ENCODE measurements at places on chromosomes 5 and 9.

- DNase-seq: no peak
These were observed 40.2 kb upstream of the AGXT2 start for GRCh38 chr5:35087991-35088390.

DNA sequence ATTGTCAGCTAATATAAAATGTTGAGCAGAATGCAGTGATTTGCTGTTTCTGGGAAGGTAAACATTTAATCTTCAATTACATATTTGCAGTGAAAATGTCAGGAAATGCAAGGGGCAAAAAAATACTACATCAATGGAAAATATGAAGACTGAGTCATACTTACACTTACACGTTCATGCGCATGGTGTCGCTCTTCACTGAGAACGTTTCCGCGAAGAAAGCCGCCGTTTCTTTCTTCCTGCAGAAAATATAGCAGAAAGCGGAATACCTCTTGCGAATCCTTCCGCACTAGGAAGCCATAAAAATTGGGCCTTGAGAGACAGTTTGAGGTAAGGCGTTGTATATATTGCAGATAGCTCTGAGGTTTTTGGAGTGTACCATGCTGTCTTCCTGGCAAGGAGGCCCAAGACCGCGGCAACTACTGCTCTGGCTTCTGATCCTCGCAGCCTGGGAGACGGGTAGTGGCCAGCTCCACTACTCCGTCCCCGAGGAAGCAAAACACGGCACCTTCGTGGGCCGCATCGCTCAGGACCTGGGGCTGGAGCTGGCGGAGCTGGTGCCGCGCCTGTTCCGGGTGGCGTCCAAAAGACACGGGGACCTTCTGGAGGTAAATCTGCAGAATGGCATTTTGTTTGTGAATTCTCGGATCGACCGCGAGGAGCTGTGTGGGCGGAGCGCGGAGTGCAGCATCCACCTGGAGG lies at the start of gene PCDHA13:
Gene PCDHA13 (plus strand): TSS at position 236 of the 702 bp plus-strand sequence. CDS start 145 bp downstream, at position 381.
- DNase-seq: no peak

DNA sequence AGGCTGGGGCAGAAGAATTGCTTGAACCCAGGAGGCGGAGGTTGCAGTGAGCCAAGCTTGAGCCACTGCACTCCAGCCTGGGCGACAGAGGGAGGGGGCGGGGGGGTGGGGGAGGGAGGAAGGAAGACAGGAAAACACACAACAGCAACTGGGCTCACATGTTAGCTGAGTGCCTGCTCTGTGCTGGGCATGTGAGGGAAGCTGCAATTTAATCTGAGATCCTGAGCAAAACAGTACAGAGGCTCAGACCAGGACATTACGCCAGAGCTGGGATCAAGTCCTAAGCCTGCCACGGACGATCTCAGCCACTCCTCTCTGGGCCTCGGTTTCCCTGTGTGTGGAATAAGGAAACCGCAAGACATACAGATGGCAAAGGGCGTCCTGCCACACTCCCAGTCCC lies 119.1 kb downstream of the VAV2 start:
- DNase-seq: no peak

GRCh38 chr5:144467792-144468191 lies 297.1 kb downstream of the KCTD16 start:
- DNase-seq: no peak

GRCh38 chr5:170307575-170308465 lies 10.2 kb upstream of the LCP2 start:
- DNase-seq: no peak

- peak; percentile 2 for DNase-seq
These were observed 70.8 kb upstream of the CDKN2B start for GRCh38 chr9:22079873-22080341.

- no peak for DNase-seq
These were observed 341.6 kb upstream of the PIK3R1 start for GRCh38 chr5:67873935-67874334.

DNA sequence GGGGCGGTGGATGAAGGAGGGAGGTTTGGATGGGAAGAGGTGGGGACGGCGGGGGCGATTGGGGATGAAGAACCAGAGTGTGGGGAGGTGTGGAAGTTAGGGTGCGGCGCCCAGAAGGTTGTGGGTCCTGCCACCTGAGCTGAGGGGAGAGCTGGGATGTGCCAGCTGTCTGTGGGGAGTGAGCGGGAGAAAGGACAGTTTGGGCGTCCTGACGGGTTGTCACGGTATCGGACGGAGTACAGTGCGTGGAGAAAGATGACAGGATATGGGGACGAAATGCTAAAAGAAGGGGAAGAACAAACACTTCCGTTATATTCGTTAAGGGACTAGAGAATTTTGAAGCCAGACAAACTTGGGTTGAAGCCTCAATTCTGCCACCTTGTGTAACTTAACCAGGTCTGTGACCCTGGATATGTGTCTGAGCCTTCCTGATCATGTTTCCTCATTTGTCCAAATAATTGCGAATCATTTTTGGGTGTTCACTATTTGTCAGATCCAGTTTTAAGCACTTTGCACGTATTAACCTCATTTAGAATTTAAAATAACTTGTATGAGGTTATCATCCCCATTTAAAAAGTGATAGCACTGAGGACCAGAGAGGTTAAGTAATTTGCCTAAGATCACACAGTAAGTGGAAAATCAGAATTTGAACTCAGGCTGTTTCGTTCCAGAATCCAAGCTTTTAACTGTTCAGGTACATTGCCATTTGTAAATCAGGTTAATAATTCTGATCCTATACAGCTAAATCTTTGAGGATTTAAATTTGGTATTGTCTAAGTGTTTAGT lies 689 bp downstream of the CNTRL start:
- DNase-seq: no peak

DNA sequence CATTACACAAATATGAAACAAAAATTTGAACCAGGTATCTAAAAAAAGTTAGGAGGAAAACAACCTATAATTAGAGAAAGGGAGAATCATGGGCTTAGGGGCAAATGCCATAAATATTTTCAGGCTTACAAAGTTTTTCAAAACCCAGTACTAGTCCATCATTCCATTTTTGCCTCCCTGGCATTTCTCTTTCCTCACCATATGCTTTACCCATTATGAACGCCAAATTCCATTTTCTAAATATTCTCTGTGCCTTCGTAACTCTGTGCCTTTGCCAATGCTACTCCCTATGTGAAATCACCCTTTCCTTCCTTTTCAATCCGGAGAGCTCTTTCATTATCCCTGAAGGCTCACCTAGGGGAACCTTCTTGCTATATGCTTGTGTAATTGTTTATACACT lies 434.1 kb downstream of the ZSWIM6 start:
- DNase-seq: no peak

DNA sequence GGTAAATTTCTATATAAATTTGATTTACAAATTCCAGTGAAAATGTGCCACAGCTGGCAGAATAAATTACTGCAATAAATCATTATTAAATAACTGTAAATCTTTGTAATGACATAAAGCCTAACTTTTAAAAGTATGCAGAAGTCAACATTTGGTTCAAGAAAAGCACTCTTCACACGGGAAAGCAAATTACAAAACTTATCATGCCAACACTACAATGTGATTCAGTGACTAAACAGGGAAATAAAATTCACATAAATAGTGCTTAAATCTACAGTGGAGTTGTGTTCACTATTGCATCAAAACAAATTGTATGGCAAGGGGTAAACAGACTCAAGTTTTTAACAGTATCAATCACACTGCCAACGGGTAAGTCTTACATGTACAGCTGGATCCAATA lies 117.2 kb downstream of the BNC2 start:
- no peak for DNase-seq

DNA sequence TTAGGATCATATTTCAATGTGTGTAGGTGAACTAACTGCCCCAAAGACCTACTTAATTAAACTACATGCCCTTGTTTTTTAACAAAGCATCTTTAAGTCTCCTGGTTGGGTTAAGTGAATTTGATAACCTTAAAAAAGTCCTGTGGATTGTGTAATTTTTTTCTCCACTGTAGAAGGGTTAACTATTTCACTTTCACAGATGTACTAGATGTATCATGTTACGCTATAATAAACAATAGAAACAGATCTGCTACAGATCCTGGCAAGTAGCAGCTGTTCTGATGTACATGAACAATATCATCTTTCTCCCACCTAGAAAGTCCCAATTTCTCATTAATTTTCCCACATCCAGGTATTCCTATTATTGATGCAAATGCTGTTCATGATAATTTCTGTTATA lies 18.9 kb downstream of the KIF24 start:
- DNase-seq: no peak

- no peak for DNase-seq
These were observed 50.6 kb downstream of the FBXL7 start for GRCh38 chr5:15550502-15551112.

DNA sequence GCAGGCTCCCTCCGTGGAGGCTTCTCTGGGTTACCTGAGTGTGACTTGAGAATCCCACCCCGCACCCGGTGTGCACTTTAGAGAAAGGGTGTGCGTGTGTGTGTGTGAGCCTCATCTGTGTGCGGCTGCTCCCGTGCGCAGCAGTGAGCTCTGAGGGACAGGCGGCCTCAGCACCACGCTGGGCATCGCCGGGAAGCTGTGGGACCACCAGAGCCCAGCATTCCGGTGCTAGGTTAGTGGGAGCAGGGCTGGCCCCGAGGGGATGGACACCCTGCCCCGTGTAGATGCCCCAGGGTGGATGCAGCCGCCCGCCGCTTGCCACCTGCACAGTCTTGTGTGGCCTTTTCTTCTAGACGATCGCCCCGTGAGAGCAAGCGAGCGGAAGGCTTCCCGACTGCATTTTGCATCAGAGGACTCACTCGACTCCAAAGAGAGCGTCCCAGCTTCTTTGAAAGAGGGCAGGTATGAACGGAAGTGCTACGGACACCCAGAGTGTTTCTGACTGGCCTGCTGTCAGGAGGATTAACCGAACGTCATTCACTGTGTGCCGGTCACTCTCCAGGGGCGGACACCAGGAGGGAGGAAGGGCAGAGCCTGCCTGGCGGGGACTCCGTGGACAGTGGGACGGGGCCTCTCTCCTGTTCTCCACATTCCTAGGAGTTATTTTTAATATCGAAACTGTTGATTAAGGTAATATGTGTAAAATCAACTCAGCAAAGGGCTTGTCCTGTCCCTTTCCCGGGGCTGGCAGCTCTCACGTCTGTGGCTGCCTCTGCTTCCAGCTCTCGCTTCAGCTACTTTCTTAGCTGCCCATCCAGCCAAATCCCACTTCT lies 12.2 kb downstream of the CEP72 start:
- DNase-seq: no peak

GRCh38 chr5:73519531-73520283 lies 21.5 kb downstream of the BTF3 start:
- DNase-seq: peak; percentile 59

- no peak for DNase-seq
These were observed 15.9 kb upstream of the MOB3B start for GRCh38 chr9:27545471-27545870.
